ENCODE measurements at places on chromosomes 12 and 14.

GRCh38 chr12:25001311-25001710 is 52.4 kb upstream of the BCAT1 start:
- no peak for DNase-seq

GRCh38 chr12:92226071-92226661 is 80.5 kb upstream of the BTG1 start:
- no peak for DNase-seq

DNA sequence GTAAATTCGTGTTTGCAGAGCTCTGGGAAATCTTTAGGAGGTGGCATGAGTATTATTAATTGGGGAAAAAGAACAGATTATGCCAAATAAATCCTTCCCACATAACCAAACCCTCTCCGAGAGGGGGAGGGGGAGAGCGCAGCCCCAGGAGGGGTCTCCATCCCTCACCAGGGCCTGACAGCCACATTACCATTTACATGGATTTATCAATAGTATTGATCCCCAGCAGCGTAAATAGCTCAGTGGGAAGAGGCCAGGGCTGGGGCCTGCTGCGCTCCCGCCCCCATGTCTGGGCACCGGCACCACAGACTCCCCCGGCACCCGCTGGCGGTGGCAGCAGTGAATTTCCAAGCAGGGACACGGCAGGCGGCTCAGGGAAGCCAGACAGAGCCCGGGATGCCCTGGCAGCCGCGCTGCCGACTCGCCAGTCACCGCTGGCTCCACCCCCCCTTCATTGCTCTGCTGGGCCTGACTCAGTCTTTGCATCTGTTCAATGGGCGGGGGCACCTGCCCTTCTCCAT is 2.4 kb downstream of the NCOR2 start:
- DNase-seq: no peak

GRCh38 chr12:119956047-119956446 is 33.0 kb upstream of the BICDL1 start:
- no peak for DNase-seq

- no peak for DNase-seq
These were observed 784.0 kb downstream of the TMTC2 start for GRCh38 chr12:83470749-83471148.

DNA sequence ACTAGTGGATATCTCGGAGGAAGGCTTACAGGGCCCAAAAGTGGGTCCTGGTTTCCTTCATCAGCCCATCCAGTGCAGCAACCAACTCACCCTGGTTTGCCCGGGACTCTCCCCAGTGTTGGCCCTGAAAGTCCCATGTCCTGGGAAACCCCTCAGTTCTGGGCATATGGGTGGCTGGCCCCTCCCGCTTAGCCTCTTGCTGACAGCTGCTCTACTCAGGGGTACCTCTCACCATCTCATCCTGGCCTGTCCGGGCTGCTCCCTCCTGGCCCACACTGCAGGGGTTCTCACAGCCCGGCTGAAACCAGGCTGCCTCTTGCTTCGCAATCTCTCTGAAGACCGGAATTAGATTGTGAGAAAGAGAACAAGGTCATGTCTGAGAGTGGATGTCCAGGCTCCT is 48.9 kb upstream of the SLC24A4 start:
- no peak for DNase-seq

DNA sequence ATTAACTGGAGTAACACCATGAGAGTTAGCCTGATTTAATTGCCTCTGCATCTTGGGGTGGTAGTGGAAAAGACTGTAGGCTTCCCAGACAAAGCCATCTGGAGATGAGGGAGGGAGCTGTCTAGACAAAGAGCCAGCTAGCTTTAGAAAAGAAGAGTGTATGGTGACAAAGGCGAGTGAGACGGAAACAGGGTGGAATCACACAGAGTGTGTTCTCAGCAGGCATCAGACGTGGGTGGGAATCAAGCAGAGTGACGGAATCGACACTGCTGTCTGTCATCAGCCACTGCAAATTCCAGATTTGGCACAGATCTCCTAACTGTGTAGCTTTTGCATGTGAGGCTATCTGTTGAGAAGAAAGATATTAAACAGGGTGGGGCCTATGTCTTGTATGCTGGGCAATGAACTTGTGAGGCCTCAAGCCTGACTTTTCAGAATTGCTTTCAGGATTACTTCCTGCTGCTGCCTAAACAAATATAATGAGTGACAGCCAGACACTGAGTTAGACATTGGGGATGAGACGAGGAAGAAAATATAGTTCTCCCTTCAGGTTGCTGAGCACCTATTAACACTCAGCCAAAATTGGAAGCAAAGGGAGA is 236.5 kb upstream of the GRIP1 start:
- no peak for DNase-seq

DNA sequence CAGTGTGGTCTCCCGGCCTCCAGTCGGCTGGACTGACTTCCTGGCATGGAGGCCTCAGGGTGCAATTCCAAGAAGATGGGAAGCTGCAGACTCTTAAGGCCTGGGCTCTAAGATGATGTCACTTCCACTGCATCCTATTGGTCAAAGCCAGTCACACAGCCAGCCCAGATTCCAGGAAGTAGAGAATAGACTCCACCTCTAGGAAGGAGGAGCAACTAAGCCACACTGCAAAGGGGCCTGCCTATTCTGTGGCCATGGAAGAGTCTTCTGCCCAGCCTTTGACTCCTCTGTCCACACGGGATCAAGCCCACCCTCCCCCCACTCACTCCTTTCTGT is 103.9 kb upstream of the RFLNA start:
- no peak for DNase-seq

DNA sequence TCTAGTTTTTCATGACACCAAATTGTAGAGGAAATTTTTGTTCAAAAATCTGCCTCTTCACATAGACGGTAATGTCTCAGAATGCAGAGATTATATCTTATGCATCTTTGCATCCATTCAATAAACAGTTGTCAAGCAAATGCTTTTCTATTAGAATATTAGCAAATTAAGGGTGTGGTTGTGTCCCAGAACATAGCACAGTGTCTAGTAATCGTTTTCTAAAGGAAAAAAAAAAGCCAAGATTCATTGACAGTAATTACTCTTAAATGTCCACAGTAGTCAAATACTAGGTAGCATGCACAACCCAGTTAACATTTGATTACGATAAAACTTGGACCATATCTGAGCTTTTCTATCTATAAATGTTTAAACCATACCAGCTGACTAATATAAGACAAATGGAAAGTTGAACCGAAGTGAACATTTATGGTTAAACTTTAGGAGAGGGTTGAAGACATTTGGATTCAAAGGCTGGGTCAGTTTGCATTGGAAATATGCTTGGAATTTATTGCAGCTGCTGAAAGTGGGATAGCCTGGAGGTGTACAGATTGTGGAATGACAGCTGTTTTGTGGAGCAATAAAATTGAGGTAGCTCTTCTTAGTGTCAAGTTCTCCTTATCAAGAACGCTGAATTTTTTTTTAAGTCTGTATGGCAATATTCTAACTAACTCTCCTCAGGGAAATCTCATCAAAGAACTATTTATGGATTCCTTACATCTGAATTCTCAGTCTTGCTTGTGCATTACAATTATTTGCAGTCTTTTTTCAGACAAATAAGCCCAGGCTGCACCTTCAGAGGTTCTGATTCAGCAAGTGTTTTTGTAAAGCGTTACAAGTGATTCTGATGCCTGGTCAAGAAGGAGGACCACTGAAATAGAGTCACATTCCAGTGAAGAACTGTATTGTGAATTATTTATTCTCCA is 66.7 kb upstream of the ATP2B1 start:
- no peak for DNase-seq

All from gastrocnemius medialis (tissue), 4 donors.